HEK293T (cell line): ENCODE measurements at places on chromosomes 5 and 9.

- DNase-seq: no peak
These were observed 55.2 kb downstream of the RASEF start for GRCh38 chr9:83007521-83008300.

DNA sequence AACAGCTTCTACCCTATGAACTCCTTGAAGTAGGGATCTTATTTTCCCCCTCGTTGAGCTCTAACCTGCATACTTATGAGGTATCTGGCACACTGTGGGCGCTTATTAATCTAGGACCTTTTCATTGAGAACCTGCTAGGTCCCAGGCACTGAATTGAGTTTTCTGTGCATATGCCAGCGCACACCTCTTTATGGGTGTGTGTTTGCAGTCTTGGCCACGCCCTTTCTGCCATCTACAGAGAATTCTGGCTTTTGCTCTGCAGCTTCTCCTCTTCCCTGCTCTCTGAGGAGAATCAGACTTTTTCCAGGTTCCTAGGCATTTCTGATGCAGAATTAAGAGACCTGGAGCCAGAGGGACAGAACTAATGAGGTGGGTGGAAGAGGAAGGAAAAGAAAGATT is 25.4 kb upstream of the SSBP2 start:
- DNase-seq: no peak

GRCh38 chr5:174532455-174533453 is 191.6 kb upstream of the MSX2 start:
- peak; percentile 93 for DNase-seq

GRCh38 chr5:111781200-111781599 is 24.2 kb upstream of the NREP start:
- DNase-seq: no peak

DNA sequence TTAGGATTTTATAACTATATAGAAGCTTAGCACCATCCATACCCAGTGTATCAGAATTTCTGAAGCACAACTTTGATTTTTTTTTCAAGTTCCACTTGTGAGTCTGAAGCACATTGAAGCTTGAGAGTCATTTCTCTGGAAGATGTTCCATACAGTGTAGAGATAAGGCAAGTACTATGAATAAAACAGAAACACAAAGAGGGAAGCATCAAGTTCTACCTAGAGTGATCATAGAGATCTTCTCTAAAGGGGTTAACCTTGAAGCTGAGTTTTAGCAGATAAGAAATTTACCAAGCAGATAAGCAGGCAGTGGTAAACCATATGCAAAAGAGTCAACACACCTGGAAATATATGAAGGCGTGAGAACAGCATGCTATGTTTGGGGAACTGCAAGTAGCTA is 125.3 kb downstream of the MCTP1 start:
- no peak for DNase-seq

DNA sequence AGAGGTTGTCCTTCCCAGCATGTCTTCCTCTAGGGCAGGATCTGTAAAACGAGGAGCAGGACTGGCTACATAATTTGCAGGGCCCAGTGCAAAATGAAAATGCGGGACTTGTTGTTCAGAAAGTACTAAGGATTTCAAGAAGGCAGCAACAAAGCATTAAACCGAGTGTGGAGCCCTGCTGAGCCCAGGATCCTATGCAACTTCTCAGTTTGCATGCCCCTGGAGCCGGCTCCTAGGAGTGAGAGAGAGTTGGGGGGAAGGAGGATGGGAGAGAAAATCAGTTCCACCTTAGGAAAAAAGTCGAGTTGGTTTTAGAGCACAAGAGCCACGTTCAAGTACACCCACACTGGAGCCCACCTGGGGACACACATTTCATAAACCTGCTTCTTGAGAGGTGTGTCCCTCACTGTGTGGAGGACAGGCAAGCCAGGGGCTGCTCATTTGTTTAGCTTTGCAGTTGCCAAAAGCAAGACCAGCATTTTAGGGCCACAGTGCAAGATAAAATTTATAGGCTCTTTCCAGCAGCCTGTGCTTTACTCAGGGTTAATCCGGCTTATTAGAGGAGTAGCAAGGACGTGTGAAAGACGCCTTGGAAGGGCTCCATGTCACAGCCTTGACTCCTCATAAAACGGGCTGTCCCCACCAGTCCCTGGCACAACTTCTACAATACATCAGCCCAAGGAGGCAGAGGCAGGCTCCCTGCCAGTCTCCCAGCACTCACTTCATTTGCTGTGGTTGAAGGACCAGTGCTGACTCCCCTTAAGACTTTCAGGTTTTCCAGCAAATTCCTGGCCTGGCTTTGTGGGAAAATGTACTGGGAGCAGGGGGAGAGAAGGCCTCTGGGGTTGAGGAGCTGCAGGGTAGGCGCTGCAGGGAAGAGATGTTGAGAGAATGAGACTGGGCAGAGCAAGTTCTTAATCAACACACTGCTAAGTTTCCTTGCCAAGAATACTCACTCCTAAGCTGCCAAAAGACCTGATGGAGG is 159.7 kb upstream of the SEMA6A start:
- DNase-seq: no peak

DNA sequence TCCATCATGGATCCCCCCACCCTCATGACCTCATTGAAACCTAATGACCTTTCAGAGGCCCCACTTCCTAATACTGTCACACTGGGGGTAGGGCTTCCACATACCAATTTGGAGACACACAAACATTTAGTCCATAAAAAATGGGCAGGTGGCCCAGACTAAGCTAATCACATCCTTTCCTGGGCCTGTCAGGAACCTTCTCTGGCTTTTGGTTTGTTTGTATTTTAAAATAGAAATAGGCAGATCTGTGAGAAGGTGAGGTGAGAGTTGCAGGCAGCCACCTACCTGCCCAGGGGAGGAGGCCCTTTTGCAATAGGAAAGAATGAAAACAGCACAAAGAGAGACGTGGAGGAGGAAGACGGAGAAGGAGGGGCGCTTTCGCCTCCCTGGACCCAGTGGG is 90.2 kb upstream of the BOD1 start:
- DNase-seq: no peak

- DNase-seq: no peak
These were observed 194.2 kb downstream of the TENT4A start for GRCh38 chr5:6907320-6907918.

DNA sequence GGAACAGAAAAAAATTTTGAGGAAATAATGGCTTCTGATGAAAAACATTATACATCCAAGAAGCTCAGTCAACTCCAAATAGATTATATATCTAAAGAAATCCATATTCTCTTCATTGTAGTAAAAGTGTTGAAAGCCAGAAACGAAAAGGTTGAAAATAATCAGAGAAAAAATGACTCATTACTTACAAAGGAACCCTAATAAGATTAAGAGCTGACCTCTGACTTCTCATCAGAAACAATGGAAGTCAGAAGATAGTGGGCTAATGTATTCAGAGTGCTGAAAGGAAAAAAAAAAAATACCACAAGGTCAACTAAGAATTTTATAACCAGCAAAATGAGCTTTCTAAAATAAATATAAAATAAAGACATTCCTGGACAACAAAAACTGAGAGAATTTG is 60.0 kb downstream of the HSD17B4 start:
- DNase-seq: no peak

GRCh38 chr9:98175028-98175569 is 17.3 kb downstream of the CORO2A start:
- no peak for DNase-seq

DNA sequence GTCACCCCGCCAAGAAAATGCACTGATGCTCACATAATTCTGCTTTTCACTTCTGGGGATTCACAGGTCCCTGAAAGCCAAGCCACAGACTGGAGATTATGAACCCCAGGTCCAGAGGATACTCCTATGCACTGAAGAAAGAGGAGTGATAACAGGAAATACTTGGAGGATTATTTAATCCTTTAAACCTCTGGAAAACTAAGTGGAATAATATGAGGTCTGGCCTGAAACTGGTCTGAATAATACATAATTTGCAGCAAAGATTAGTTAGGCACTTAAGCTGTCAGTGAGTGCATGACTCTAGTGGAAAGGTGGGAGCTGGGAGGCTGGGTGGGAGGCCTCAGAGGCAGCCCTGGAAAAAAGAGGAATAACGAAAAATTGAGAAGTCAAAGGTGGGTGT is 45.7 kb downstream of the MARCHF3 start:
- no peak for DNase-seq

DNA sequence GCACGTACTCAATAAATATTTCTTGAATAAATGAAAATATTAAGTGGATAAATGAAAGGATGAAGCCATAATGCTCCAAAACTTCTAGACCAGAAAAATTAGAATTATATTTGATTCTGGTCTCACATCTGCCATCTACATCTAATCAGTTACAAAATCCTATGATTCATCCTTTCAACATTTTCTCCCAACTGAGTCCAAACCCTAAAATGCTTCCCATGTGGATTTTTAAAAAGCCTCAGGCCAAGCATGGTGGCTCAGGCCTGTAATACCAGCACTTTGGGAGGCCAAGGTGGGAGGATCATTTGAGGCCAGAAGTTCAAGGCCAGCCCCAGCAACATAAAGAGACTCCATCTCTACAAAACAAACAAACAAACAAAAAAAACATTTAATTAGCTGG is 31.6 kb upstream of the FST start:
- no peak for DNase-seq

- no peak for DNase-seq
These were observed 514.5 kb upstream of the RGMB start for GRCh38 chr5:98258939-98259338.

GRCh38 chr5:54090495-54091120 is 219.8 kb downstream of the ARL15 start:
- DNase-seq: peak; percentile 15

- DNase-seq: no peak
These were observed 123.1 kb downstream of the PAPPA start for GRCh38 chr9:116276651-116277121.

DNA sequence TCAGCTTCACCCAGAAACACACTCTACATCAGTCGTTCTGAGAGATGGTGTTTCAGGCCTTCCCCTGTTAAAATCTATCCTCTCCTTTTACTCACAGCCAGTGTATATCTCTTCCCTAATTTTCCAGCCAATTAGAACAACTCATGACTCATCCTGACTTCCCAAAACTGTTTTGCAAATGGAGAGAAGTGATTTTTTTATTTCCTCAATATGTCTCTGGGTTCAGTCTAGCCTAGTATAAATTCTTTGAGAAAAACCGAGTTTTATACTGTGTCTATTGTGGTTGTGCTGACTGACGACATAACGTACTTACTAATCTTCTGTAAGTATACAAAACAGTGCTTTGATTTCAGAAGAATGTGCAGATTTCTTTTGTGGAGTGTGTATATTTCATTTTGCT is 28.4 kb upstream of the CAST start:
- DNase-seq: no peak

- no peak for DNase-seq
These were observed 33.1 kb downstream of the ALDH7A1 start for GRCh38 chr5:126561908-126562307.

DNA sequence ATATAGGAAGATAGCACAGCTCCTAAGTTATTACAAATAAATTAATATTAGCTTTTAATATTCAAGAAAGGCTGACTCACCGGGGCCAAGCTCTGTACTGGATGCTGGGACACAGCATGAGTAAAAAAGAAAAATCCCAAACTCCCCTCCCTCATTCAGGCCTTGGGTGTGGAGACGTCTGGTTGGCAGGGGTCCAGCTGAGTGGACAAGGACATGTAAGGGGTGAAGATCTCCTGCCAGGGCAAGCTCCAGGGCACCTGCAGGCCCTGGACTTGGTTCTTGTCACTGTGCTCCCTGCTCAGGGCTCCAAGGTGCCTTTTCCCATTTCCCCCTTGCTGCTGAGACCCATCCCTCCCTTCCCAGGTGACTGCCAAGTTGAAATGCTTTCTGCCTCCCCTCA is 388.5 kb downstream of the ENC1 start:
- DNase-seq: no peak

- no peak for DNase-seq
These were observed 98.3 kb downstream of the F2RL2 start for GRCh38 chr5:76524868-76525267.

- no peak for DNase-seq
These were observed 3.9 kb downstream of the MACIR start for GRCh38 chr5:103262422-103262871.

- no peak for DNase-seq
These were observed 154.4 kb downstream of the NPR3 start for GRCh38 chr5:32865475-32865874.

DNA sequence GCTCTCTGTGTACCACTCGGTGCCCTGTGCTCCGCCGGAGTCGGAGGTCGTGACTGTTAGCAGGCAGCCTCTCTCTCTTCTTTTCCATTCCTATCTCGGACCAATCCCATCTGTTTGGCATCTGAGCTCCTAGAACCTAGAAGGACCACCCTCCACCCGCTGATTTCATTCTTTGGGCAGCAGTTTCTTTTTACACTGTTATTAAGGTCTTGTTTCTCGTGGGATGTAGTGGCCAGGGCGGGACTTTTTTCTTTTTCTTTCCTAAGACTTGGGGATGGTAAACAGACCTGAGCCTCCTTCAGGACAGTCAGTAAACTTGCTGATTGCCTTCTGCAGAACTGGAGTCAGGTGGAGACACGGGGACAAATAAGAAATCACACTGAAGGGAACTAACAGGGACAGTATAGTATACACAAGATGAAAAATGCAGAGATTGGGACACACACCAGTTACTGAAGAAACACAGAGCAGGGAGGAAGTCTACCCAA is 500 bp downstream of the URM1 start:
- DNase-seq: no peak

GRCh38 chr9:6715755-6716643 is 41.8 kb upstream of the KDM4C start:
- no peak for DNase-seq

DNA sequence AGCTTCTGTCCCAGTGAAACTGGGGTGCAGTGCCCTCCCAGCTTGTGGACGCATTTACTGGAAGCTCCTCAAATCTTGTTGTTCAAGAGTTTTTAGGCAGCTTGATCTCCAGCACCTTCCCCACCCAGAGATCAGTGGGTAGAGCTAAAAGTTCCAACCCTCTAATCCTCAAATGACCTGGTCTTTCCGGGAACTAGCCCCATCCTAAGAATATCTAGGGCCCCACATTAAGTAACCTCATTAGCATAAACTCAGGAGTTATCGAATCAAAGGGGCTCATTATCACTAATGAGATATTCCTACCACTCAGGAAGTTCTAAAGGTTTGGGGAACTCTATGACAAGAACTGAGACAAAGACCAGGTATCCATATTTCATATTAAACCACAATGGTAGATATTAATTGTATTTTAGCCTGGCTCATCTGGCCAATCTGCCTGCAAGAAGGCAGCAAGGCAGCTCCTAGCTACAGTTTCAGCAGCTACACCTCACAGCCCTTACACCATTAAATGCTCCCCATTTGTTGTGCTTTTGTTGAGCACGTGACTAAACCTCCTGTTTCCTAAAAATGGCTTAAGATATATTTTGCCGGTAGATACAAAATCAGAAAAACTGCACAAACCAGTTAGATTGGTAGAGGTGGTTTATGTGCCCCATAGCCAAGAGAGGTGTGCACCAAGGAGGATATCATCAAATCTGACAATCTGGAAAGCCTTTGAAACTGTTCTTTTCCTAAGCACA is 24.6 kb upstream of the SLC22A5 start:
- no peak for DNase-seq

- DNase-seq: no peak
These were observed 561.1 kb upstream of the ACO1 start for GRCh38 chr9:31823365-31823764.

- no peak for DNase-seq
These were observed 98.9 kb upstream of the NTRK2 start for GRCh38 chr9:84570482-84571154.
